Activated CD8-positive, alpha-beta memory T cell treated with anti-CD3 and anti-CD28 coated beads, Interleukin-2, amount 10 ng/mL, durations not matched to agents 7 days and 5 days (primary cell): ENCODE measurements at places on chromosomes 12 and 14. TPM values are rescaled to one million over a fixed set of nuclear protein-coding genes. Genes with fewer than 3 reads are reported as not detected.

DNA sequence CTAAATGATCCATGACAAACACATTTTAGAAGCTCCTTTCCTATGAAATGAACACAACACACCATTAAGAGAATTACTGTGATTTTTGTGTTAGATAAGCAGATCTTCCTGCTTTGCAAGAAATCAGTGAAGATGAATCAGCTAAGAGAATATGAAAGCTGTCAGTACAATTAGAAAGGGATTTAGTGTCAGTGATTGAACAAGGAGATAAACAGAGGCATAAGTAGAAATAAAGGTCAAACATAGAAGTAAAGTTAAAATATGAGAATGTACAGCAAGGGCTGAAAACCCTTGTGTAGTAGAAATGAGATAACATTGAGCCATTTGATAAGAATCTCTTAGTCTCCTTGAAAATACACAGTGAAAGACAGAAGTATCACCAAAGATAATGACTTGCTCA, 21.4 kb upstream of the SLC16A7 start:
- peaks cover 15% of the 10 kb centered on the region for H3K4me1 ChIP-seq
- peaks cover 3% of the 10 kb centered on the region for H3K36me3 ChIP-seq
- H3K27me3 ChIP-seq = no peaks in the 10 kb centered on the region

DNA sequence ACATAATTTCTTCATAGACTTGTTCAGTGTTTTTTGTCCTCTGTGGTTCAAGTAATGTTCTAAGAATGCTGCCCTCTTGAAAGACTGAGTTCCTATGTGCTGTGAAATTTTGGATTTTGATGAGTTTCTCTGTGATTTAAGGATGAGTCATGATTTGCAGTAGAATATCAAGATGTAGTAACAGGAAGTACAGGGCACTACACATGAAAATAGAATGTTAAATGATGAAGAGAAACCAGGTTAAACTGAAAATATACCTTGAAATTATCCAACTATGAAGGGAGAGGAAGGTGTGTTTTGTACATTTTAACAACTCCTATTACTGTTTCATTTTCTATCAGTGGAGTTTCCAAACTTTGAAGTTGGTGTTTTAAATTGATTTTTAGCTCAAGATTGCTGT, 4.8 kb downstream of the ELK3 start:
- H3K27me3 ChIP-seq = no peaks in the 10 kb centered on the region
- H3K4me3 ChIP-seq = peak overlapping the region; percentile 2
- H3K4me1 ChIP-seq = peaks cover 39% of the 10 kb centered on the region
- peak overlapping the region; percentile 42 for H3K27ac ChIP-seq
- no peak for DNase-seq

- no peak overlapping the region for H3K27ac ChIP-seq
- peaks cover 67% of the 10 kb centered on the region for H3K27me3 ChIP-seq
- DNase-seq = no peak
- H3K36me3 ChIP-seq = no peaks in the 10 kb centered on the region
These were observed 100.8 kb downstream of the SAMD4A start for GRCh38 chr14:54667764-54668163.

GRCh38 chr12:128783129-128783574, 40.6 kb downstream of the SLC15A4 start:
- H3K4me3 ChIP-seq = peak overlapping the region; percentile 54
- peaks cover 9% of the 10 kb centered on the region for H3K4me1 ChIP-seq
- H3K36me3 ChIP-seq = no peaks in the 10 kb centered on the region
- no peaks in the 10 kb centered on the region for H3K27me3 ChIP-seq
- no peak for DNase-seq

DNA sequence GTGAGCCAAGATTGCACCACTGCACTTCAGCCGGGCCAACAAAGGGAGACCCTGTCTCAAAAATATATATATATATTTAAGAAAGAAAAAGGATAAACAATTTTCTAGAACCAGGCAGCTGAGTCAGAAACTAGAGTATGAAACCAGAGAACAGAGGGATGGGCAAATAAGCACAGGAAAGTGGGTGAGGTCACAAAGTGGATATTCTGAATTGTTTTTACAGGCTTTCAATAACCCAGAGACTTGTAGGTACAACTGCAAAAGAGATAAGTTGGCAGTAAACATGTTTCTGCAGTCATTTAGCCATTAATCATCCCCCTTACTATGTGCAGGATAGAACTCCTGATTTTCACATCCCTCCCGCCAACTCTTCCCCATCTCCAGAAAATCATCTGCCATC, 94.2 kb downstream of the BTG1 start:
- H3K27me3 ChIP-seq = no peaks in the 10 kb centered on the region
- no peak for DNase-seq
- H3K36me3 ChIP-seq = peaks cover 3% of the 10 kb centered on the region

DNA sequence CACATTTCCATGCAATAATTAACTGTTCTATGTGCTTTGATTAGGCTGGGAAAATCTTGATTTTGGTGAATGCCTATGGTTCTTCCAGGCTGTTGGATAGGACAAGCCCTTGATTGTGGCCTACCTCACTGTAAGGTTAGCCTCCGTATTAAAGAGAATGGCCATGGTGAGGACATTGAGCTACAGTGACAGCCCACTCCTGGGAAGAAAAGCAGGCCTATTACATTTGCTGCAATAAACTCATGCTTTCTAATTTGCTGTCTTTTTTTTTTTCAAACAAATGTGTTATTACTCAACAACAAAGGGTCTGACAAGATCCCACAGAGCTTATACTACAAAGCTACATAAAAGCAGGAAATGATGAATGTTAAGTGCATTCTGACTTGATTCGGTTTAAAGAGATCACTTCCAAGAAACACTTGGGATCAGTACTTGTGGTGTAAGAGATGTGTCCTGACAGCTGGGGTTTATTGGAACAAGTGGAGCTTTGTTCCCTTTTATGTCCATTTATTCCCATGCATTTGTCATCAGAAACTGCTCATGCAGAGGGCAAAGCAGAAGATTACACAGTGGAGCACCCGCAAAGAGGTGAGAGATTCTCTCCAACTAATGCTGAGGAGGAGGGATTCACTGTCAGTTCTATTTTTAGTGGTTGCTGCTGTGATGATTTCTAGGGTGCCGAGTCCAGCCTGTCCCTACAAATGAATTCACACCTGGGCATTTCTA, 29.1 kb upstream of the KCNK10 start:
- H3K27ac ChIP-seq = no peak overlapping the region
- H3K36me3 ChIP-seq = no peaks in the 10 kb centered on the region
- H3K4me1 ChIP-seq = no peaks in the 10 kb centered on the region
- H3K4me3 ChIP-seq = no peak overlapping the region
- no peak for DNase-seq
- no peaks in the 10 kb centered on the region for H3K27me3 ChIP-seq

Gene KRT77
- not detected for total RNA-seq

Gene ABCC9
- not detected for total RNA-seq

Gene GLT1D1
- 0.70 TPM for total RNA-seq

Gene PZP
- not detected for total RNA-seq
